CD4-positive, alpha-beta T cell treated with Interleukin-17A for 1 hour (primary cell): ENCODE measurements at places on chromosomes 12 and 14.

- peak; percentile 20 for DNase-seq
These were observed at the start of gene NYNRIN for GRCh38 chr14:24398653-24399446. Gene NYNRIN (plus strand): TSS chr14:24399003. CDS start chr14:24399247, 244 bp downstream.

DNA sequence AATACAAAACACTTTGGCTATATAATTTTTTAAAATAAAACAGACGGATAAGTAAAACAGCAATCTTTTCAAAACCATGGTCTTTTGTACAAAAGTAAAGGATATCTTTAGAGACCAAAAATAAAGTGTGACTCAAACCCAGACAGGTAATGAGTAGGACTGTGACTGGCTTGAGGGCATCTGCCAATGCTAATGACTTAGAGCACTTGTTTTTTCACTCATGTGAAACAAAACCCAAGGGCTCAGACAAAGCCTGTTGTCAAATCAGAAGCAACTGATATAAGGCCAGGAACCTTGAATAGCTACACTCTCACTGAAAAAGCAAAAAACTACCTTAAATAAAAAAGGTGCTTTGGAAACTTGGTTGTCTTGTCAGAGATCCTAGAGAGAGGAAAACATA is 357.4 kb downstream of the TMEM117 start:
- DNase-seq: no peak

- no peak for DNase-seq
These were observed 9.0 kb downstream of the GPR84 start for GRCh38 chr12:54355104-54355815.

DNA sequence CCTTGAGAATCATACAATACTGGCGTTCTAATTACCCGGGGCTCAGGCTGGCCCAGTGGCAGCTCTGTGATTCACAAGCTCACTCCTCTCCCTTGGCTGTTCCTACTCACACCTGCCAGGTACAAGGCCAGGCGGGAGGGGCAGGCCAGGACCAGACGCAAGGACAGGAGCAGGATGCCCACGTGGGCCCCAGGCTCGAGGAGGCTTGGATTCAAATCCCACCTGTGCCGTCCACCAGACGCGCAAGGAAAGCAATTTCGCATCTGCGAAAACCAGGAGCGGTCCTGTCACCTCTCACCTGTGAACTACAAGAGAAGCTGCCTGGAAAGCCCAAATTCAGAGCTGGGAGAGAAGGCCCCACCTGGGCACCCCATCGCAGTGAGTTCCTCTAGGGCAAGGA is 50.6 kb downstream of the BCL11B start:
- DNase-seq: no peak

- peak; percentile 66 for DNase-seq
These were observed 9.4 kb downstream of the ASPG start for GRCh38 chr14:104094709-104095425.

GRCh38 chr14:80764496-80764895 is 177.0 kb downstream of the CEP128 start:
- DNase-seq: no peak

- peak; percentile 44 for DNase-seq
These were observed 1.3 kb downstream of the RASSF3 start for GRCh38 chr12:64611341-64612284.

GRCh38 chr12:27696864-27697564 is 767 bp downstream of the REP15 start:
- DNase-seq: no peak

GRCh38 chr12:58140395-58140794 is 199.0 kb downstream of the ATP23 start:
- DNase-seq: no peak

GRCh38 chr14:79660053-79660939 is 551.0 kb downstream of the DIO2 start:
- no peak for DNase-seq

GRCh38 chr14:69044965-69045555 is 66.0 kb upstream of the ACTN1 start:
- no peak for DNase-seq

DNA sequence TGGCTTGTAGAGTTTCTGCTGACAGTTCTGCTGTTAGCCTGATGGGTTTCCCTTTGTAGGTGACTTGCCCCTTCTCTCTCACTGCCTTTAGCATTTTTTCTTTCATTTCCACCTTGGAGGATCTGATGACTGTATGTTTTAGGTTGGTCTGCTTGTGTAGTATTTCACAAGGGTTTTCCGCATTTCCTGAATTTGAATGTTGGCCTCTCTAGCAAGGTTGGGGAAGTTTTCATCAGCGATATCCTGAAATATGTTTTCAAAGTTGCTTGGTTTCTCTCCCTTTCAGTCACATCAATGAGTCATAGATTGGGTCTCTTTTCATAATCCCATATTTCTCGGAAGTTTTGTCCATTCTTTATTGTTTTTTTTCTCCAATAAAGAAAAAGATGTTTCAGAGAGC is 11.4 kb downstream of the NOPCHAP1 start:
- DNase-seq: no peak
